ENCODE measurements at places on chromosomes 7 and 10.

DNA sequence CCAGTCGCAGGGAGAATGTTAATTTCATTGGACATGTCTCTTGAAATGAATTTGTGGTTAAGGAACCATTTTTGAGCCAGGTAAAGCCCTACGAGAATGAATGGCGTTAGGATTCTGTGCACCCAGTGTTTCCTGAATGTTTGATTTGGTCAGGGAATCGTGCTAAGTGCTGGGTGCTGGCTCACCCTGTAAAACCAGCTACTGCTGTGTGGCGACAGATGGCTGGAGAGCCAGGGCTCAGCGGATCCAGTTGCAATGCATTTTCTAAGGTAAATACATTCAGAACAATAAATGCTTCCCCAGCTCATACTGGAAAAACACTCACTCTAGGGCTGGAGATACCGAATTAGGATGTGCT is 355.5 kb downstream of the GLRX3 start:
- no peak for DNase-seq

DNA sequence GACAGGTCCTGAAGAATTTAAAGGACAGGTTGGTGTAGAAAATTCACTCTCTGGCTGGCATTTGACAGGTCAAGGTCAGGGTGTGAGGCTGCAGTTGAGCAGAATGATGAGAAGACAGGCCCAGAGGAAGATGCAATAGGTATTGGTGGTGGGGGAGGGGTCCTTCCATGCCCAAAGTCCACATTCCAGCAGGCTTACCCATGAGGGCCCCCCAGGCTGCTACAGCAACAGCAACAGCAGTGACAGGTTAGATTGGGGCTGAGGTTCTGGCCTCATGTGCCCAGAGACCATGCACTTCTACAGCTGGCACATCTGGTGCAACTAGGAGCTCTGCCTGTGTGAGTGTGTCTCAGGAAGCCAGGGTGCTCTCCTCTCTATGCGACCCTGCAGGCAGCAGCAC is 223.5 kb upstream of the GHITM start:
- no peak for DNase-seq

DNA sequence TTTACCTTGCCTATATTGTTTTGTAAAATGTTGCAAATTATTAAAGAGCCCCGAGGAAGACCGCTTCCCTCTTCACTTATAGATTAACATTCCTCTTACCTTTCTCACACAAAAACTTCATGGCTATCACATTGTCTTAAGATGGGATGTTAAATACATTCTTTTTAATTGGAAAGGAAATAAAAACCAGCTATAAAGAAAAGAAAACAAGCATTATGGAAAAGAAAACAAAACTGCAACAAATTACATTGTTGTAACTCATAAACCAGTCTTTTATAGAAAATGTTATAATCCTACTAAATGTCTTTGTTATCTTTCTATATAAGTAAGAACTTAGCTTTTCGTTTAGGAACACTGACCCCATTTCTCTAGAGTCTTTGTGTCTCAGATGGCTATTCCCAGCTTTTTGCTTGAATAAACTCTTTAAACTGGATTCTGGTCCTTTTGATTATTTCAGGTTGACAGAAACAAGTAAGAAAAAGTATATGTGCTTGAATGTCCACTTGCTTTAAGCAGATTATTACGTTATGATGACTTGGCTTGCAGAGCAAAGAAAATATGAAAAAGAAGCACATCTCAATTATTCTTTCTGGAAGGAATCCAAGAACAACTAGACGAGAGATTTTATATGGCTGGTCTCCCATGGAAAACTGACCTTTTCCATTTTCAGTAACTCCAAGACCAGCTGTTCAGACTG is 128.2 kb downstream of the AKR1D1 start:
- no peak for DNase-seq

GRCh38 chr10:16001581-16001980 is 141.3 kb upstream of the MINDY3 start:
- DNase-seq = no peak

DNA sequence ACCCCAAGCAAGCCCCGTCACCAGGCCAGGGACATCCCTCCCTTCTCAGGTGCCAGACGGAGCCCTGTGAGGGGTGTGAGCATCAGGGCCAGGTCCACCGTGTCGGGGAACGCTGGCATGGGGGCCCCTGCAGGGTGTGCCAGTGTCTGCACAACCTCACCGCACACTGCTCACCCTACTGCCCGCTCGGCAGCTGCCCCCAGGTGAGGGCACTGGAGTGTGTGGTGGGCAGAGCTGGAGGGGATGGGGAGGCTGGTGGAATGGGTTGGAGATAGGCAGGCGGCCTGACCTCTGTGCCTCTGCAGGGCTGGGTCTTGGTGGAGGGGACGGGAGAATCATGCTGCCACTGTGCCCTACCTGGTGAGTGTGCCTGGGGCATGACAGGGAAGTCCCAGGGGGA is 19.9 kb upstream of the ZNF467 start:
- DNase-seq = no peak

DNA sequence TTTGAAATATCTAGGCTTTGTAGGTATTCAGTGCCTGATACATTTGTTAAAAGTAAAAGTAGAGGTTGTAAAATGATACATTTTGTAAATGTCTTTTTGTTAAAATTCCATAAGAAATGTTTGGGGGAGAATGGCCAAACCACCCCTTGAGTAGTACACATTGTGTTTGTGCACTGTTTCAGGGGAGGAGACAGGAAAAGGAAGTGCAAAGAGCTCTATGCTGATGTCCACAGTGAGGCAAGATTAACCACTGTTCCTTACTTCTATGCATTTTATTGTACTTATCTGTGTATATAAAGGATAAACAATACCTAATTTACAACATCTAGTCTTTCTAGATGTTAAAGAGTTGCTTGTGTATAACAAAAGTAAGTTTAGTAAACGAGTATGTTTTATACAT is 7.4 kb upstream of the CYCS start:
- DNase-seq = no peak

- DNase-seq = no peak
Measured at GRCh38 chr7:74527842-74528241, 74.1 kb downstream of the GTF2IRD1 start.

DNA sequence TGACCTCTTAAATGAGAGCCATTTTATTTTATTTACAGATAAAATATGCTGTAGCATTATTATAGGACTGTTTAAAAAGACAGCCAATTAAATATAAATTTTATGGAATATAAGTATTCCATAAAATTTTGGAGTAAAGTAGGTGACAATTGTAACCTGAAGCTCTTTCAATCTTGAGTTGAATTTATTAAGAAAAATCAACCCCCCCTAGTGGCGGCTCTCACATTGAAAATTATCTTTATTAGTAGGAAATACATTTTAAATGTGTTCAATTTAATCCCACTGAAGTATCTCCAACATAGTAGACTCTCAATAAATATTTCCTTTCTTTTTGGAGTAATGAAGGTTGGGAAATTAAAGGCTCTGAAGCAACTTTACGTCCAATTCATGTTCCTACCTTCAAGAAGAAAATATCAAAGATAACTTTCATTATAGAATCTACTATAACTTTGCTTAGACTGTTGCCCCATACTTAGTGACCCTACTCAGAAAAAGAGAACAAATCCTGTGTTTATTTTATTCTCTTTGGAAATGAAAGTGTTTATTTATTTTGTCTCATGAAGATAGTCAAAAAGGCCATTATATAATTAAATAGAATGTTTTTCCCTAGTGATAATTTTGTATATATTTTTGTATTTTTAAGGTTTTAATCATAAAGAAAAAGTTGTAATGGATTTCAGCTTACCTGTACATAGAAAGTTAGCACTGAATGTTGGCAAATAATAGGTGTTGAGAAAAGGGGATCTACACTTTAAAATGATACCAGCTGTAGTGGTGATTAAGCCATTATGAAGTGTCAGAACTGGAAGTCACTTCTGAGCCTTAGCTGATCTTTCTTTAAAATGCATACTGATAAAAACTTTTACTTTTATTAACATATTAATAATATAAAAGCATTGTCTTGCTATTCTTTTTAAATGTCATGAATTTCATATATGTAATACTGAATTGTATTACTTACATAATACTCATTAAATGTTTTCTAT is 3.3 kb downstream of the AHR start:
- no peak for DNase-seq

GRCh38 chr7:53596230-53596629 is 560.8 kb downstream of the POM121L12 start:
- DNase-seq = no peak

GRCh38 chr7:15305002-15305600 is 256.7 kb downstream of the AGMO start:
- DNase-seq = no peak

DNA sequence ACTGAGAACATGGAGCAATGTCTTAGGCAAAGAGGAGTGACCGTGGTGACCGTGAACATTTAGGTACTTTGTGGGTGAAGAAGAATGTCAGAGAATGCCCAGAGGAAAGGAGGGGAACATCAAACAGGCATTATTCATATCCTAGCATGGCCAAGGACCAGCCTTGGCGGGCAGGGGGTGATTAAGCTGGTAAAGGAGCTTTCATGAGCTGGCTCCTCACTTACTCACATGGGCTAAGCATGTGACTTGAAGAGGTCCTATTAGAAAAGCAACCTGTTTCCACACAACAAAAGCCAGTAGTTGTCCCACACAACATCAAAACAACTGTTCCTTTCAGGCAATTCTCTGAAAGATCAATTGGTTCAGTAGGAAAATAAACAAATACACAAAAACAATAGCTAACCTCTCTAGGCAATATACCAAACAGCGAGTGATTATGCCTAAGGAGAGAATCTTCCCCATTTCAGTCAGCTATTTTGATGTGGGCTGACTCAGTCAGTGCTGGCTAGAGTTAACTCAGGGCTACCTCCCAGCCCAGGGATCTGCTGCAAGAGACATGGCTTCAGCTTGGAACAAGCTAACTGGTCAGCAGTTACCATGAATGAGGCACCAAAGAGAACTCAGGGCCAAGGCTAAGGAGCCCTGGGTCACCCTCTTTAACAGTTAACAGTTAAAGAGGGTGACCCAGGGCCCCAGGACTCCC is 283.5 kb downstream of the ARHGAP12 start:
- DNase-seq = no peak

DNA sequence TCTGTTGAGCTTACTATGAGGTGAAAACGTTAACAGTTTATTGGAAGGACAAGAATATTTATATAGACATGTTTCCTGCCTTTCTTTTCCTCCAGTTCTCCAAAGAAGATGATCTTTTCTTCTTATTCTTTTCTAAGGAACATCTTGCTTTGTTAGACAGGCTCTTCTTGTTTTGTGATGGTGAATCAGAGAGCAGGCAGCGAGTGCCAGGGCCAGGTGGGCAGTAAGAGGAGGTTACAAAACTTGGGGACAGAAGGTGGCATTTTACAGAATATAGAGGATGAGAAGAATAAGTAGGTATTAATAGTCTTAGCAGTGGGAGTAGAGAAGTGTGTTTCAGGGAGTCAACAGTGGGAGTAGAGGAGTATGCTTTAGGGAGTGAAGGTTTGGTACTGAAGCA is 223.6 kb downstream of the ARL4A start:
- no peak for DNase-seq
